Astrocyte of the cerebellum (primary cell): ENCODE measurements at places on chromosomes 6 and 20.

DNA sequence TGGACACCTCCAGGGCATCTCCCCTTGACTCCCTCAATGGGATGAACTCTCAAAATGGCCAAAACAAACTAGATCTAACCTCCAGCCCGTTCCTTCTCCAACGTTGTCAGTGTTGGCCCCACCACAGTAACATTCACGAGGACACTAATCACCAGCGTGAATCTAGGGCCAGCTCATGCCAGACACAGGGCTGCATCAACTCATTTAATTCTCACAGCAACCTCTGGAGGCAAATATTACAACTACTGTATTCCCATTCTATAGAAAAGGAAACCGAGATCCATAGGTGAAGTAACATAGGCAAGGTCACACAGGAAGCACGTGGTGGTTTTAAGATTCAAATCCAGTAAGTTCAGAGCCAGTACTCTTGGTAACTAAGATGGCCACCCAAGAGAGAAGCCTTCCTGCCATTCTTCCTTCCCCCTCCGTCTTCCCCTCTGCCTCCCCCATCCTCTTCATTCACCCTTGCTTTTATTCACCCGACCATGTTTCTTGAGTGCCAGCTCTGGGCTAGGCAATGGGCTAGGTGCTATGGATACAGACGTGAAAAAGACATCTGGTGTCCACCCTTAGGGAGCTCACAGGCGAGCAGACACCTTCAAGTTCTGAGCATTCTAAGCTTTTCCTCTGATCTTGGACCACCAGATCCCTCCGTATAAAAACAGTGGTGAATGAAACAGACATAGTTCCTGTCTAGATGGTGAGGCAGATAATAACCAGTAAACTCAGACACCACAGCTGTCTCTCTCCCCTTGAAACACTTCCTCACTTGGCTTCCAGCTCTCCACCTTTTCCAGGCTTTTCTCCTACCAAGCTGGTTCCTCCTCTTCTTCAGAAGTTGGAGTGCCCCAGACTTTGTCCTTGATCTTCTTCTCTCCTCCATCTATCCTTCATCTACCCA is 9.6 kb downstream of the CCM2L start:
- no peak for DNase-seq

- no peak for DNase-seq
Measured at GRCh38 chr6:165055231-165055630, 254.2 kb downstream of the C6orf118 start.

DNA sequence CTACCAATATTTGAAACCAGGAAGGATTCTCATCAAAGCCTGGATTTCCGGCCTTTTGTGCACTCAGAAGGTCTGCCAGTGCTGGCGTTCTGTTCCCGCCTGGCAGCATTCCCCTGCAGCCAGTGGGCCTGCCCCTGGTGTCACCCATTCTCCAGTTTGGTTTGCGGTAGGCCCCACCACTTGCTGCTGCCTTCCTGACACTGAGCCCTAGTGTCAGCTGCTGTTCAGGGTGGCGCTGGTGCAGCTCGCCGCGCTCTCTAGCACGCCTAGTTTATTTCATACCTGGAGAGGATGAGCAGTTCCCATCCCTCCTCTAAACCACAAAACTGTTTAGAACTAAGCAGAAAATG is 9.5 kb downstream of the NPEPL1 start:
- DNase-seq = no peak

DNA sequence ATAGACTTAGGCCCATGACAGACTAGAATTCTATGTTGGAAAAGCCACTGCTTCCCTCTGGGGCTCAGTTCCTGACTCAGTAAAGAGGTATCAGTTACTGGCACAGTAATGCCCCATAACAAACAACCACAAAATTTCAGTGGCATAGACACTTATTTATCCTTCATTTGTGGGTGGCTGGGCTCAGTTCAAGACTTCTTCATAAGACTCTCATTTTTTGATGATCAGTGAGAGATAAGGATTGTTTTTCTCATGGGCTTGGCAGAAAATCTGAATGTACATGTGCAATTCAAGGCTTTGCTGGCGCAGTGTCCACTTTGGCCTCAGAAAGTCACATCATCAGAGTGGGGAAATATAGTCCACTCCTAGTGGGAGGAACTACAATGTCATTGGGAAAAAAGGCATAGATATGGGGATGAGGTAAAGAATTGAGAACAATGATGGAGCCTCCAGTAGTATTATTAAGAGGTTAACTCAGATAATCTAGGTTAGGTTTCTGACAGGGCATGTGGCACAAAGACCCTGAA is 384.6 kb upstream of the FLRT3 start:
- DNase-seq = no peak

GRCh38 chr6:148565321-148565926 is 181.4 kb upstream of the UST start:
- no peak for DNase-seq

GRCh38 chr6:114878091-114878490 is 535.3 kb upstream of the HS3ST5 start:
- no peak for DNase-seq

DNA sequence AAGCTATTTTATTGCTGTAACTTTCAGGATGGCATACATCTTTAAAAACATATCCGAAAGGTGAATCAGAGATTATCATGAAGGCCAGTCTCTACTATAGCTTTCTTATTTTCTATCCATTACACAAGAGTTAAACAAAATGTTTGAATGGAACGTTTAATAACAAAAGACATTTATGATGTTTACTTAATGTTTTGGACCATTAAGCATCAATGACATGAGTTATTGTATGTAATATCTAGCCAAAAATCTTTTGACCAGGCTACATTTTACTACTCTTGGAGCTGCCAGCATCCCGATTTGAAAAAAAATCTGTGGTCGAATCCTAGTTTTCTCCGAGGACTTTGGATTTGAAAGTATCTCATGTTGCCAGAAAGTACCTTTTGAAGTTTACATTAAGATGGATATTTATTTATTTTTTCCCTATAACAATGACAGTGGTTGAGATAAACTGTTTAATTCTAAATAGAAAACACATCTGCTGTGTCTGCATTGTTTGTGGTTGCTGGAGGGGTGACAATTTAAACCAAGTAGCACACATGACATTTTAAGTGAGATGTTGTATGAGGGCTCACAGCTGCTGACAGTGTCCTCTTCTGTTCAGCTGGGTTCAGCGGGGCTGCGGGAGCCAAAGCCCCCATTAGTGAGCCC is 293.7 kb upstream of the TCF21 start:
- no peak for DNase-seq

DNA sequence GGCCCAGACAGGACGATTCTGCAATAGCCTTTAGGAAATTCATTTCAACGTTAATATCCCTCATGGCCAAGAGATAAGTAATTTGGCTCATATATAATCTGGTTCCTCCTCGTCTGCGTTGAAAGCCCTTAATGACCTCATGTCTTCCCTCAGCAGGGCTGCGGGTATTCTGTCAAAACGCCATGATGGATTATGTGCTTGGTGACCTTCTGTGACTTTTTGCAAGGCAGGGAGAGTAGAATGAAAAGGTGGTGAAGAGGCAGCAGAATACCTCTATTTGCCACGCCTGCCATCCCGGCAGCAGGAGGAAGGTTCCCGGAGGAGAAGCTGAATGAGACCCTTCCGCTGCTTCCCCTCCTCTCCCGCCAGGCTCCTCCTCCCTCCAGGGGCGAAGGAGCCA is 41.1 kb upstream of the SPACA1 start:
- no peak for DNase-seq

DNA sequence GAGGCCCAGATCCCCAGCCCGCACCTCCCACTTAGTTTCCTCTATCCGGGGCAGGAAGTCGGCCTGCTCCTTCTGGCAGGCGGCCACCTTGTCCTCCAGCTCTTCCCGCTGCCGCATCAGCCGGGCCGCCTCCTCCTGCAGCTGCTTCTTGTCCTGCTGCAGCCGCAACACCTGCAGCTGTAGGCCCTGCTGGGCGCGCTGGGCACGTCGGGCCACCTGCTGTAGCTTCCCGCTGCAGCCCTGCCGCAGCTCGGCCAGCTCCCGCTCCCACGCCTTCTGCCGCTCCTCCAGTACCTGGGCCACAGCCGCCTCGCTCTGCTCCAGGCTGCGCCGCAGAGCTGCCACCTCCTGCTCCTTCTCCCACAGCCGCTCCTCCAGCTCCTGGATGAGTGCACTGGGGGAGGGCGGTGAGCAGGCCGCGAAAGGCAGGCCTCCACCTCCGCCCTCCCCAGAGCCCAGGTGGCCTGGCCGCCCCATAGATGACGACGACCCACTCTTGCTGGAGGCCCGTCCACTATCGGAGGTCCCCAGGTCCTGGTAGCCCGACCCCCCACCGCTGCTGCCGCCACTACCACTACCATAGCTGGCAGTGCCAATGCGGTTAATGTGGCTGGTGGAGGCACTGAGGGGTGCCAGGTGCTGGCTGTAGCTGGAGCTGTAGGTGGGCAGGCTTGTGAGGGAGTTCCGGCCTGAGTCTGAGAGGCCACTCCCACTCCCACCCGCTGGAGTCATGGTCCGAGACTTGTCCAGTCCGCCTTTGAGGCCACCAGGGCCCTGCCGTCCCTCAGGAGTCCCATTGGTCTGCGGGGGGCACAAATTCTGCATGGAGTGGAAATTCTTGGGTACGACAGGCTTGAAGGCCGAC is 6.0 kb upstream of the FASTKD5 start:
- no peak for DNase-seq

DNA sequence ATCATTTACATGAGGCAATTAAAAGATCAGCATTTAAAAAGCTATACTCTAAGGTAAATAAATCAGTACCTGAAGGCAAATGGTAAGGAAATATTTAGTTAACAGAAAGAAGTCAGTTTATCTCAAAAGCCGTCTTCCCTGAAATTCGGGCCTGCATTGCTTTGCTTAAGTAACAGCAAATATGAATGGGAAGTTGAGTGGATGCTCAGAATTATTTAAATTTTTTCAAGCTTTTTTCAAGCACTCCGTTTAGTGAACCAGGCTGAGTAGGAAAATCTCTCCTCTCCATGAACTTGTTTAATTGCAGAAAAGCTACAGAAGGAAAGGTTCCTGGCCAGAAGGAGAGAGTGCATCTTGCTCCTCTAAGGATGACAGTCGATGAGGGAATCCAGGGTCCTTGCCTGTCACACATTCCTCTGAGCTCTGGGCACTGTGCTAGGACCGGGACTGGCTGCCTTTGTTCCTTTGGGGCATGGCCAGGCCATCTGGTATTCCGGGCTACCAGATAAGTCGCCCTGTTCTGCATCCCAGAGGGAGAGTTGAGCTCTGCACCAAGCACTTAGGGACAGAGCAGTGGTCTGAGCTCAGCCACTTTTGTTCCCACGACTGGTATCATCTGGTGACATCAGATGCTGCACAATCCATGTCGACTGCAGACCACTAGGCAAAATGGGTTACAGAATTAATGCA is 77.6 kb downstream of the RIN2 start:
- DNase-seq = no peak

GRCh38 chr6:90274451-90275030 is 22.1 kb downstream of the BACH2 start:
- no peak for DNase-seq

DNA sequence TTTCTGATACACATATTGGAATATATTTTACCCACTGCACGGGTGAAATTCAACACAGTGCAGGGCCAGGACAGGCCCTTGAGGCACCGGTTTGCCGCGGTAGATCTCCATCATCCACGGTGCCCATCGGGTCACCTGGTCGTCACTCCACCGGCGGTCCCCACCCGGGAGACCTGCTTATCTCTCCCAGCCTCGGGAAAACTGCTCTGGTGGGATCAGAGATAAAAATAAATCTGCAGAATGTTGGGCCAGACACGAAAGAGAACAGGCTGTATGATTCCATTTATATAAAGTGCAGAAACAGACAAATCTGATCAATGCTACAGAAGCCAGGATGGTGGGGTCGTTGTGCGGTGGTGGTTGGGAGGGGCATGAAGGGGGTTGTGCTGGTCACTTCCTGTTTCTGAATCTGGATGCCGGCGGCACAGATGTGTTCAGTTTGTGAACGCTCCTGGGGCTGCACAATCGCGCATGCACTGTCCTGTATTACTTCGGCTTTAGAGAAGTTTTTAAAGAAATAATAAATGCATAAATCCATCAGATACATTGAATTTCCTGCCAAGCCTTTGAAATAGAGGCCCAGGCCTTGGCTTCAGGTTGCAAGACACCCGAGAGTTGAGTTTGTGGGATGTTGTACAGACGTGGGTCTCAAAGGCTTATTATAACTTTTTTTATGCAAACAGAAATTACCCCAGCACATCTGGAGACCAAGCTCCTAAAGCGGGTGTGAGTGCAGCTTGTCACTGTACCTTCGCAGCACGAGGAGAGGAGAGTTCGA is 54.3 kb downstream of the ANKRD60 start:
- DNase-seq = no peak

GRCh38 chr6:97136626-97137358 is 146.2 kb downstream of the MMS22L start:
- no peak for DNase-seq

DNA sequence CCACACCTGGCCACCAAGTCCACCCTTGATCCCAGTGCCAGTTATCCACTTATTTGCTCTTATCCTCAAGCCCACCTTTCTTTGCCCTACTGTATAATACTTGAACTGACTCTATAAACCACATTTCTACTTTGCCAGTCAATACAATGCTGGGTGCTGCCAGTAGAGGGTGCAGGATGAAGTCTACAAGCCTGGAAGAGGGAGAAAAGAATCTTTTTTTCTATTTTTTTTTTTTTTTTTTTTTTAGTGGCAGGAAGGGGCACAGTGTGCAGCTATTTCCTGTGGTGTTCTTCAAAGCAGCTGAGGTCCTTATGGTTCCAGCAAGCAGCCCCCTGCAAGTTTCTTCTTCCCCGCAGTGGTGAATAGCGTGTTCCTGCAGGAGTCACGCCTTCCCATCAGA is 22.2 kb upstream of the GABRR1 start:
- DNase-seq = no peak

DNA sequence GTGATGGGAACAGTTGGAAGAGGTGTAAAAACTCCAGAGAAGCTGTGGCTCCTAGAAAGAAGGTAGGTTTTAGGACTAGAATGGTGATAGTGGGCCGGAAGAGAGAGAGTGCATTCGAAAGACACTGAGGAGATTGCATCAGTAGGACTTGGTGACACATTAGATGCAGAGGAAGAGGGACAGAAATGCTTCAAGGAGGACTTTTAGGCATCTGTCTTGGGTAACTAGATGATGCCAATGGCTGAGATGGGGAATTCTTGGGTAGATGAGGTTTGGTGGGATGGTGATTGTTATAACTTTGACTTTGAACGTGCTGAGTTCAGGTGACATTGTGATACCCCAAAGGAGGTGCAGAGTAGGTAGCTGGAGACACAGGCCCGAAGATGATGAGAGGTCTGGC is 196.5 kb downstream of the GMPR start:
- DNase-seq = no peak
